Right renal pelvis (tissue), 4 donors: ENCODE measurements at places on chromosomes 16 and 17. TPM values are rescaled to one million over a fixed set of nuclear protein-coding genes. Genes with fewer than 3 reads are reported as not detected.

ELMO3 gene
- 4.1 TPM for polyA plus RNA-seq

RDM1 gene
- 2.9 TPM for polyA plus RNA-seq

C16orf96 gene
- 0.33 TPM for polyA plus RNA-seq

HAP1 gene
- polyA plus RNA-seq, result 0.88 TPM
